Astrocyte (in vitro differentiated cells and primary cell): ENCODE measurements at places on chromosomes 12 and 14.
A peak's percentile ranks its signal among the peaks of the same experiment; 100 is the strongest.

DNA sequence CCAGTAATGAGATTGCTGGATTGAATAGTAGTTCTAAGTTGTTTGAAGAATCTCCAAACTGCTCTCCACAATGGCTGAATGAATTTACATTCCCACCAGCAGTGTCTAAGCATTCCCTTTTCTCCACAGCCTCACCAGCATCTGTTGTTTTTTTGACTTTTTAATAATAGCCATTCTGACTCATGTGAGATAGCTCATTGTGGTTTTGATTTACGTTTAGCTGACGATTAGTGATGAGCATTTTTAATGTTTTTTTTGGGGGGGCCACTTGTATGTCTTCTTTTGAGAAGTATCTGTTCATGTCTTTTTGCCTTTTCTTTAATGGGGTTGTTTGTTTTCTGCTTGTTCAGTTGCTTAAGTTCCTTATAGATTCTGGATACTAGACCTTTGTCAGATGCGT lies 8.1 kb upstream of the SLC15A5 start:
- peak; percentile 16 for DNase-seq

DNA sequence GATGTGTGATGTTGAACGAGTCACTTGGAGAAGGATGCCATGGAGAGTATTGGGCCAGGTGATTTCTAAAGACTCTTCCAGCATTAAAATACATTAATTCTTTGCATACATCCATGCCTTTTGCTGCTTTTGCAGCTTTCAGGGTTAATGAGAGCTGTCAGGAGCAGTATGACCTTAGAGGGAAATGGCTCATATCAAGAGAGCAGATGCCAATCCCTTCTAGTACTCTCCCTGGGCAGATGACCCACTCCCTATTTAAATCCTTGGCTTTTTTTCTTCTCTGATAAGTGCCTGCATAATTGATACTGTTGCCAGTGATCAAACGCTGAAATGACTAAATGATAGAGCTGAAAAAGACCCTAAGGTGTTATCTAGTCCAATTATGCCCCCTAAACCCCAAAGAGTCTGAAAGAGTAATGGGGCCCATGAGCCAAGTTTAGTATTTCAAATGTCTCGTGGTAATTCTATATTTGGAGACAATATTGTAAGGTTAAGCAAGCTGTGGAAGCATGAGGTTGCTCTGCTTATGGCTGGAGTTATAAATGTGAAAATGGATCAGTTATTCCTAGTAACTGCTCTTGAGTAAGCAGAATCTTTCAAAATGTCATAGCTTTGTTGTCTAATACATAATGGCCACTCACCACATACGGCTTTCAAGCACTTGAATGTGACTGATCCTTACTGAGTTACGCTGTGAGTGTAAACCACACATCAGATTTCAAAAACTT lies 137.3 kb downstream of the ETV6 start:
- DNase-seq = no peak

DNA sequence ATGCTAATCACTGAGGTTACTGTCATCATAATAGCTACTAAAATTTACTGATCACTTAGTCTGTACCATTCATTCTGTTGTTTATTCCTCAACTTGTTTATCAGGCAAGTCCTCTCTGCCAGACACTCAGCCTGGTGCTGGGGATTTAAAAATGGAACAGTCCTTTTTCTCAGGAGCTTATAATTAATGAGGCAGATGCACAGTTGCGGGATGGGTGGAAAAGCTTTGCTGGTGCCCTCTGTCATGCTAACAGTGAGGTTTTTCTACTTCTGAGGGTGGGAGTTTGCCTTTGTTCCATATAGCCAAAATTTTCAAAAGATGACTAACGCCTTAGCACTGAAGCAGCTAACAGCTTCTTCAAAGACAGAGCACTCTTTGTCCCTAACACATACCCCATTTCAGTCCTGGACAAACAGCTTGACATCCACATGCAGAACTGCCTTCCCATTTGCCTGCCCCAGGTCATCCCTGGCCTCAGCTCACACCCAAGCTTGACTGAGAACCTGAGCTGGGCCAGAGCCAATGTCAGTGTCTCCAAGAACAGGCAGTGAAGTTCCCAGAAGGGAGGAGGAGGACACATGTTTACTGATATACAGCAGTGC lies 30.8 kb upstream of the HSPB8 start:
- no peak for DNase-seq

DNA sequence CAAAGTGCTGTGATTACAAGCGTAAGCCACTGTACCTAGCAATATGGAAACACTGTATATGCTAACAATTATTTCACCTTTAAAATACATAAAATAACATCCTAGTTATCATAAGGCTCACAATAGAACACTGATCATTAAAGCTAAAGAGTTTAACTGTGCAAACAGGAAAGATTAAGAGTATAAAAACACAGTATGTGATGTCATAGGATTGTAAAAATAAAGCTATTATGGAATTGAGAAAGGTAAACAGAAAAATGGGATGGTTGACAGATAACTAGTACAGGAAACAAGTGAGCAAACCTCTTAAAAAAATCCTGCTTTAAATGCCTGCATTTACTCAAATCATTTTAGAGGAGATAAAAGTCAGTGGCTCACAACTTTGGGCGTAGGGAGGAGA lies 10.8 kb upstream of the IPO8 start:
- no peak for DNase-seq

DNA sequence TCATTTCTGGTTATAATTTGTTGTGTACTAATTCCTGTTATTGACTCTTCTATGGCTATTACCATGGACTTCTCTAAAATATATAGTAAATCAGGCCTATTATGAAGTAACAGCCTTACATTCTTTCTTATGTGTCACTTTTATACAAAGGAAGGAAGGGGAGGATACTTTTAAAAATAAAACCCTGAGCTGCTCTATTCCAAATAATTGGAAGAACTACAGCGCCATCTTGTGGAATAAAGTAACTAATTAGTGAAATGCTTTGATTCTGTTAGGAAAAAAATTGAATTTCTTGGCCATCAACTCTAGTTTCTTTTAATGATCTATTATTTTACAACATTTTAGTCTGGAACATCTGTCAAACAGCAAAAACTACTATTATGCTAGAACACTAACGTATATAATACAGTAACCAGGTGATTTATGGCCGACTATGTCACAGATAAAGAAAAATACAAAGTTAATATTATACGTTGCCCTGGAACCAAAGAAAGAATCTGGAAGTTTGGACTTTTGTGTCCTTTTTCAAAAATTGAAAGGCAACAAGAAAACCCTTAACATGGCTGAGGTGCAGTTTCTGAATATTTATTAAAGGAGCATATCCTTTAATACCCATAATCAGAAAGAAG lies 55.0 kb upstream of the NELL2 start:
- peak; percentile 34 for DNase-seq

DNA sequence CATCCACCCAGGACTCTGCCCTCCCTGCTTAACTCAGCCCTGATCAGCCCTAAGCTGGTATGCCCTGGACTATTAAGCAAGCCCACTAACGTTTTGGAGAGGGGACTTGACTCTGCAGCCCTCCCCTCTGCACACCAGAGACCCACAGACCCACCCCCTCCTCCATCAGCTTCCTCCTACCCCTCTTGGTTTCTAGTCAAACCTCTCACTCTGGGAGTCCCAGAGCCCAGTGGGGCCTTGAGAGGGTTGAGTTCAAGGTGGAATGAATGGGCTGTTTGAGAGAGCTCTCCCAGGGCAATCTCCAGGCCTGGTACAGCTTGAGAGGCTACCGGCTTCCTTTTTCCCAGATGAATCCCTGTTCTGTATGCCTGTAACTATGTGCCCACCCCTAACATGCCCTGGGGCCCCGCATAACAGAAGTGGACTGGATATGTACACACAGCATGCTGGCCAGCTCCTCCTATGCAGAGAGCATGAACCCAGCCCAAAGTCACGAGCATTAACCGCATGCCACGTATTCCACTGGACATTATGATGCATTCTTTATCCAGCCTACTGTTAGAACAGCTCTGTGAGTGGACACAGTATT lies 43.6 kb downstream of the IRF2BPL start:
- no peak for DNase-seq

GRCh38 chr14:71208702-71209357 lies 301.6 kb downstream of the PCNX1 start:
- DNase-seq = no peak

DNA sequence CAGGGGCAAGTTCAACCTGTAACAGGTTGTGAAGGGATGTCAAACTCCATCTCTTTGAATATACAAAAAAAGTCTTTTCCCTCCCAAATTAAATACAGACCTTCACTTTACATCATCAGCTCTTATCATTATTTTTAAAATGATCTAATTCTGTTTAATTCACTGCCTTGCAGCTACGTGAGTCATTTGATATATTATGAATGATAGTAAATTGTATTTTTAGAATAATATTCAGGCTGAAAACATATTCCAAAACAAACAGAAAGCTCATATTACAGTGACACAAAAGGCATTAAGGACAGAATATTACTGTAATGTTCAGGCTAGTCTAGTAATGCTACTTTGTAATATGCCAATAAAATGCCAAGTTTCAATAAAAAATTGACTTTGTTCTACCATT lies 53.3 kb downstream of the BCAT1 start:
- peak; percentile 40 for DNase-seq

DNA sequence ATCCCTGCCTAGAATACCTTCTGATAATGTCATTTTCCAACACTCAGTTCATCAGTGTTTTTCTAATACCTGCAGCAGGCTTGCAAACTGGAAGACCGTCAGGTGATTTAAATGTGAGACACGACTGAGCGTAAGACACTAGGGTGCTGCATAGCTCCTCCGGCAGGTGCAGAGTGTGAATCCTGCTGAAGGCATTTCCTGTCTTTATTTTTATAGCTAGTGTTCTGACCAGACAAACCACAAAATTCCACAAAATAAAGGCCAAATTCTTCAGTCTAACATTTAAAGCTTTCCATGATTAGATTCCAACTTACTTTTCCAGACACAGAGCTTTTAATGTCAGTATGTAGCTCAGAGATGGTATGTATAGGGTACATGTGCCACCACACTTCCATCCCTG lies 70.7 kb downstream of the BBS10 start:
- peak; percentile 93 for DNase-seq

DNA sequence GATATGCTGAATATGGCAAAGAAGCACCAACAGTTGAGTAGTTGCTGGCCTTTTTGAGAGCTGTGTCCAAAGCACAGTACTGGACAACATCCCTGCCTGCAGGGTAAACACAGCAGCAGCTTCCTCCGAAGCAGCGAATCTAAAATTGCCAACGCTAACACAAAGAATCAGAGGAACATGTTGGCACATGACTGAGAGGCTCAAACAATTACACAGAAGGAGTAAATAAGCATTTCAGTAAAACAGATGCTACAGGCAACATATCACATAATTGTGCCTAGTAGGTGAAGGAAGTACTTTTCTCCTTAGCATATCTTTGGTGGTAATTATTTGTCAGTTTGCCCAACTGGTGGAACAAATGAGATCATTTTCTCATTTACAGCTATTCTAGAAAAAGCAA lies 52.1 kb downstream of the KICS2 start:
- no peak for DNase-seq
